ENCODE measurements at places on chromosomes 11 and 22. TPM values are rescaled to one million over a fixed set of nuclear protein-coding genes. Genes with fewer than 3 reads are reported as not detected.

The NCAPD3 gene
- polyA plus RNA-seq = 28.4 TPM

The OR56A1 gene
- not detected for polyA plus RNA-seq

The RIMBP3B gene
- polyA plus RNA-seq = not detected

The CASP5 gene
- polyA plus RNA-seq = not detected

The MICAL2 gene
- 134 TPM for polyA plus RNA-seq

- no peak for DNase-seq
These were observed 13.9 kb upstream of the NARS2 start for GRCh38 chr11:78588517-78588916.

- no peak for DNase-seq
These were observed 12.5 kb downstream of the MPZL3 start for GRCh38 chr11:118239509-118240205.

DNA sequence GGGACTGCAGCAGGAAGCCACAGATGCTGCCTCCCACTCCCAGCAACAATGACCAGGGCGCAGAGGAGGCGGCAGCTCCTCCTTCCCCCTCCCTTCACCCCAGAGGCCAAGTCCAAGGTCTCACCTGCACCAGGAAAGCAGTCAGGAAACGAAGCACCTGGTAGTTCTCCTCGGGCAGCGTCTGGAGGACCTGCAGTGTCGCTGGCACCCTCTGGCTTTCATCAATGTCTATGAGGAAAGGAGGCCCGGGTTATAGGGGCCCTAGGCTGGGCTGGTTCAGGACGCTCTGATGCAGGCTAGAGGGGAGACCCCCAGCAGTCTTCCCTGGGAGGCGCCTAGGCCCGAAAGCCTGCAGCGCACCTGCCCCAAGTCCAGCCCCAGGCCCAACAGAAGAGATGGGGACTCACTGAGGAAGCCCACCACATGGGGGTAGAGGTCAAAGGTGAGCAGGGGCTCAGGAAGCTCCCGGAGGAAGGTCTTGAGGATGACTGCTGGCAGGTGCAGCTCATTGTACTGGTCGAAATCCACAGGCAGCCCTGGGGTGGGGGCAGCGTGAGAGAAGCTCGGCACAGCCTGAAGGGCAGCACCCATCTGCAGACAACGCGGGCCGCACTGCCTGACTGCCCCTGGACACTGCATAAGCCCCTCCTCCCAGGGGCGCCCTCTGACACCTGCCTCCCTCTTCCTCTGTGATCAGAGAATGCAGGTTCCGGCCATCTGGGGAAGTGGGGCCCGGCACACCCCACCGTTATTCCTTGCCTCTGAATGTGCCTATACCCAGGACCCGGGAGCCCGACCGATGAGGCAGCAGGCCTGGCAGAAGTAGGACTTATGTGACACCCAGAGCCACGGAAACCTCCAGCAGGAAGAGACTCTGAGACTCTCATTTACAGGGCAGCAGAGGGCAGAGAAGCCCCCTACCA, 20.9 kb downstream of the ARHGAP1 start:
- DNase-seq = peak; percentile 25
